ENCODE measurements at places on chromosomes 3 and 15.

DNA sequence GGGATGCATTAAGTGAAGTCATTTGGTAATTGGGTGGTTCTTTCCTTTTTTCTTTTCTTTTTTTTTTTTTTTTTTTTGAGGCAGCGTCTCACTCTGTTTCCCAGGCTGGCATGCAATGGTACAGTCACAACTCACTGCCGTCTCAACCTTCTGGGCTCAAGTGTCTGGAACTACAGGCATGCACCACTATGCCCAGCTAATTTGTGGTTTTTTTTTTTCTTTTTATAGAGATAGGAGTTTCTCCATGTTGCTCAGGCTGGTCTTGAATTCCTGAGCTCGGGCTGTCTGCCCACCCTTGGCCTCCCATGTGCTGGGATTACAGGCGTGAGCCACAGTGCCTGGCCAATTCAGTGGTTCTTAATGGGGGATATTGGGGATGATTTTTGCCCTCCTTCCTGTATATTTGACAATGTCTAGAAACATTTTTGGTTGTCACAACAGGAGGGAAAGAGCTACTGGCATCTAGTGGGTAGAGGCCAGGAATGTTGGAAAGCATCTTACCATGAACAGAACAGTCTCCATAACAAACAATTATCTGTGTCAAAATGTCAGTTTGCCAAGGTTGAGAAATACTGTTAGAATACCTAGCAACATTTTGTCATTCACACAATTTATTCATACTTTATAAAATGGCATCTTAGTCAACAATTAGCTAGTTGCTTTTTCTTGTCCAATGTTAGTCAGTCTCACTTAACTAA, 79.4 kb upstream of the CNTN3 start:
- DNase-seq, result no peak

DNA sequence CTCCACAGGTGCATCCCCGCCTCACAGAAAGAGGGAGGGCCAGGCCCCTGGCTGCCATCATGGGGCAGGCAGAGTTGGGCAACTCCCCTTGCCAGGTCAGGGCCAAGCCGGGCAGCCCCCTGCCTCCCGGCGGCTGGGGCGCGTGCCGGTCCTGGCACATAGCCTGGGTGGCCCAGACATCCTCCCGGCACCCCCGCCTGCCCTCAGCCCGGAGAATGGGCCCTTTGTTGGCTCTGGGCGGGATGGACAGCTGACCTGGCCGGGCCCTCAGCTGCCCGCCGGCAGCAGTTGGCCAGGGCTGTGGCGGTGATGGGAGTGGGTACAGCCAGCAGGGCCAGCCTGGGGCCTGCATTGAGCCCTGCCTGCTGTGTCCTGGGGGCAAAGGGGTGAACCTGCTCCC, 16.5 kb downstream of the PLXNA1 start:
- no peak for DNase-seq

DNA sequence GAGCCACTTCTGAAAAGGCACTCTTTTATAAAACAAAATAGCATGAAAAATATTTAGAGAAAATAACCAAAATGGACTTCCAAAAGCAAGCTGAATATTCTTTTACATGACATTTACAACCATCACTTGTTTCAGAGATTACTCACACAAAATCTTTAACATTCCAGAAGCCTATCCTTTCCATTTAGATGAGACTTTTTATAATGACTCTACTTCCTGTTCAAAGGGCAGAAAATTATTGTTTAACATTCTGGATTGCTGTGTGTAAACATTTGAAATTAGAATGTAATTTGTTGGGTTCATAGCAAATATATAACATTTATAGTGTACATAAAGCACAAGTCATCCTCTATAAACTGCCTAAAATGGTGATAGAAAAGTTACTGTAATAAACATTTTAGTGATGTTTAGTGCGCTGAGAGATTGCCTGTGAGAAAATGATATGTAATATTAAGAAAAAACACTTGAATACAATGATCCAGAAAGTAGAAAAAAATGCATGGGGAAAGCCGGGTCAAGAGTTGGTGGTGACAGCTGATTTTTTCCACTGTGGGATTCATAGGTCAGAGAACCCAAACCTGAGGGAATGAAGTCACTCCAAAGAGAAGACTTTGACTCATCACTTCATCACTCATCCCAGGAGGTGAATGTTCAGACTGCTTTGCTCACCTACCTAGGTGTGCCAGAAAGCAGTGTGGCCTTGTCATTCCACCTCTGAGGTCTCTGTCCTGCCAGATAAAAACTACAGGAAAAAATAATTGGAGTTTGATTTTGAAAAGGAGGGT, 305.8 kb downstream of the ARPP21 start:
- DNase-seq, result peak; percentile 39

GRCh38 chr3:161939918-161940620, 443.5 kb downstream of the OTOL1 start:
- no peak for DNase-seq

DNA sequence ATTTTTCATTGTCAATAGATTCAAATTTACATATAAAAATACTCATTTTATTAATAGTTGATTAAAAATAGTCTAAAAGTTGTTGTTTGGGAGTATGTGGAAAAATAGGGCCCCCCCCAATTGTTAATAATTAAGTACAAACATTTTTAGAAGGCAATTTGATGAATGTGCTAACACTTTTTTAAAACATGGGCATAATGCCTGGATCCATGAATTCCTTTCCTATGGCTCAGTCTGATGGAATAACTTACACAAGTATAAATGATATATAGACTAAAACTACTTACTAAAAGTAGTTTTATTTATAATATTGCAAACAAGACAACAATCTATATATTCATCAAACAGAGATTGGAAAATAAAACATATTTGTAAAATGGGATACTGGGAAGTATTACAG, 247.2 kb upstream of the LRRN1 start:
- DNase-seq, result no peak

GRCh38 chr15:39239562-39239961, 341.3 kb upstream of the THBS1 start:
- DNase-seq, result no peak

- DNase-seq, result no peak
These were observed 74.1 kb downstream of the SCN5A start for GRCh38 chr3:38575279-38575843.

- DNase-seq, result no peak
These were observed 12.6 kb downstream of the CEP152 start for GRCh38 chr15:48798319-48798718.

GRCh38 chr3:15120986-15121385, 22.0 kb upstream of the RBSN start:
- DNase-seq, result no peak

DNA sequence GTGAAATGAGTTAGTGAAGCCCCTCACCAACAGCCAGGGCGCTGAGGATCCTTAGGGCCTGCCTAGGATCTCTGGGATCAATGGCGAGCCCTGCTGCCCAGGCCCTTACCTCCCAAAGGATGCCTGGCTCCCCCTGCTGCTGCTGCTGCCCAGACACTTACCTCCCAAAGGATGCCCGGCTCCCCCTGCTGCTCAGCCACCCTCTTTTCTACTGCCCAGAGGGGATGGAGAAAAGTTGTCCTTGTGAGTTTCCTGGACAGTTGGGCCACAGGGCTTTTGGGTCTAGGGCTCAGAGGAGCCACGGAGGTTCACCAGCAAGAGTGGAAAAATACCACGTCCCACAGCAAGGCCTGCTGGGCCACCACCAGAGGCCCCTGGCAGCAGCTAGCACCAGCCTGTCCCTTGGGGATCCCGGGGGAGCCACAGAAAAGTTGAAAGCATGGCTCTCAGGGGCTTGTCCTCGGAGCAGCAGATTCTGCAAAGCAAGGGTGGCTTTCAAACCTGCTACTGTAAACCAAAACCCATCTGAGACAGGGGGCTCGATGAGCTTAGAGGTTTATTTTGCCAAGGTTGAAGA, 59.4 kb downstream of the SLC6A6 start:
- DNase-seq, result peak; percentile 54

DNA sequence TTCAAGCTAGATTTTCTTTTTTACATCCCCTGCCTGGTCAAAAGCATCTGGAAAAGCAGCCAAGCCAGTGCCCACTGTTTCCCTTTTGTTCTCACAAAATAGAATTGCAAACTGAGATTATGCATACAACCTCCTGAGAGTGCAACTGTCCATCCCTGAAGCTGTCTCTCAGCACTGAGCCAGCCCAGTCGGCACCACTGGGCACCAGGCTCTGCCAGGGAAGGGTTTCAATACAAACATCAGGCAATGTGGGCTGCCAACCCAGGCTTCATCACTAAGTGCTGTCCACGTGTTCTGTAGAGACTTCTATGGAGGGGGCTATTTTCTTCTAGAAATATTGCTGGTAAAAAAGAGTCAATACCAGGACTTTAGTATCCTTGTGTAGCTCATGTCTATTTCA, 356.3 kb upstream of the TBL1XR1 start:
- DNase-seq, result no peak

- no peak for DNase-seq
These were observed 166.9 kb downstream of the SUCNR1 start for GRCh38 chr3:152040319-152040718.

DNA sequence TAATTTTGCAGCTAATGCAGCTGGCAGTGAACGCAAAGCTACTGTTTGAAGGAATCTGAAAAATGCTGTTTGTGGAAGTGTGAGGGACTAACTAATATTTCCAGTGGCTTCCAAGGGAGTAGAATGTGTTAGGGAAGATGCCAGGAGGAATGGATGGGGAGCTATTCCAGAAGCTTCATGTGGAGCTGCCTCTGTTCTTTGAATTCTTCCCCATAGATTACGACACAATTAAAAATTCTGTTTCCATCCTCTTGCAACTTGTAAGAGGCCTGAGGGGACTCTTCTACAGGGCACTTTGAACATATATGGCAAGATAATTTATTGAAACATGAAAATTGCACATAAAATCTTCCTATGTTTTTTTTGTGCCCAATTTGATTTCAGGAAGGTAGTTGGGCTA, 74.3 kb upstream of the CTXND1 start:
- no peak for DNase-seq

- DNase-seq, result no peak
These were observed 55.0 kb upstream of the ZNF280D start for GRCh38 chr15:56788359-56788758.

DNA sequence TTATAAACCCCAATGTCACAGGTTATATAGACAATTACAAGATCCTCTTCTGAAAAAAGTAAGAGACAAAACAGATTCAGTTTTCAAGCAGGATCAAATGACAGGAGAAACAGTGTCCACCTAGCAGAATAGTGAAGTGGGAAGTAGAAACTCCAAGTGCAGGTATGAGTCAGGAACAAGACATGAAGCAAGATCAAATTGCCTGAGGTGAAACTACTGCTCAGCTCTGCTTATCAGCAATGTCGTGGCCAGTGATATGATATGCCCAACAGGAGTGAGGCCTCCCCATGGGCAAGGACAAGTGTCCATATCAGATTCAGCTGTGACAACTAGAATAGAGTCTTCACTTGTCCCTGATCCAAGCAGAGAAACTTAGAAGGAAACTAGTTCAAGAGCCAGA, 100.0 kb downstream of the ZMAT3 start:
- no peak for DNase-seq

DNA sequence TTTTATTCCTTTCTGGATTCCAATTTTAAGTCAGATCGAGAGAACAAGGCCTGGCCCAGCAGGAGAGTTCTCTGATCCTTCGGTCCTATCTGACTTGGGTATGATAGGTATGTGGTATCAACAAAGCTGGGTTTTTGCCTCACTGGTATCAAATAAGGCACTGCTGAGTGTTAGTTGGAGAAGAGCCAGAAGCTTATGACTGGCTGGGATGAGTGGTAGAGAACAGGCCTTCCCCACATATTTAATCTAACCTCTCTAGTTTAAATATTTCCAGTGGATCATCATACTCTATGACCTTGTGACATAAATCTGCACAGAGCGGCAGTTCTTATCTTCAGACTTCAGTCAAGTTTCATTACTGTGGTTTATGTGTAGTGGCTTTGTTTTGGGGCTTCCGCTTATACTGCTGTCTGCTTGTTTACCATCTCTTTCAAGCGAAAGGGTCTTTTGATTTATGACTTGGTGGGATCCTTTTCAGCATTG, 164.5 kb downstream of the PTPRG start:
- DNase-seq, result no peak

DNA sequence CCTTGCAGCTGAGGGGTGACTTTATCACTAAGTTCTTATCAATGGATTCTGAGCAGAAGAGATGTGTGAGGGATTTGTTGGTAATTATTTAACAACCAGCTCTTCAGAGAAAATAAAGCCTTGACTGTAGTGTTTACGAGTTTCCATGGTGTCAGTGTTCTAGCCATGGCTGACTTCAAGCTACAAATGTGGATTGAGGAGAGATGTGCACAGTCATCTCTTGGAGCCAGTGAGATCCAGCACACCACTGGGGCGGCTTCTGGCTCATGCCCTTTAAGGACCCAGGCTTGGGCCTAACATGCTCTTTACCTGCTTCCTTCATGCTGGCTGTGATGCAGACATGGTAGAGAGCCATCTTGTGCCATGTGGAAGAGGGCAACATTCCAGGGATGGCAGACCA, 145.6 kb upstream of the MRPS22 start:
- DNase-seq, result no peak

DNA sequence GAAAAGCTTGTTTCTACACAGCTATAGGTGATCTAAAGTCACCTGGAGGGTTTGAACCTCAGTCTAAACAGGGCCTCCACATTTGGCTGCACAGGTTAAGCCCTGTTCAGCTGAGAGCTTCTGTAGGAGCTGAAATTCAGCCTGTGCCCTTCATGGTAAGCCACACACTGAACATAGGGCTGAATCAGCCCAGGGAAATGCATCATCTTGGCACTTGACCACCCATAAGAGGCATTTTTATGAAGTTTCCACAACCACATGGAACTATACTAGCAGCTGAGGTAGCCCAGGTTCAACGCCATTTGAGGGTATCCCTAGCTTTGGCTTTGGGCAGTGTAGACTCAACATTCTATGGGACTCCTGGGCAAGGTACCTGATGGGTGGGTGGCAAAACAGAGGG, 126.8 kb downstream of the FAM174B start:
- no peak for DNase-seq

- no peak for DNase-seq
These were observed 177.7 kb downstream of the VGLL4 start for GRCh38 chr3:11465744-11466616.

GRCh38 chr3:46203681-46204080, 4.4 kb downstream of the CCR1 start:
- DNase-seq, result no peak

GRCh38 chr3:107496855-107497254, 25.9 kb upstream of the BBX start:
- DNase-seq, result no peak

DNA sequence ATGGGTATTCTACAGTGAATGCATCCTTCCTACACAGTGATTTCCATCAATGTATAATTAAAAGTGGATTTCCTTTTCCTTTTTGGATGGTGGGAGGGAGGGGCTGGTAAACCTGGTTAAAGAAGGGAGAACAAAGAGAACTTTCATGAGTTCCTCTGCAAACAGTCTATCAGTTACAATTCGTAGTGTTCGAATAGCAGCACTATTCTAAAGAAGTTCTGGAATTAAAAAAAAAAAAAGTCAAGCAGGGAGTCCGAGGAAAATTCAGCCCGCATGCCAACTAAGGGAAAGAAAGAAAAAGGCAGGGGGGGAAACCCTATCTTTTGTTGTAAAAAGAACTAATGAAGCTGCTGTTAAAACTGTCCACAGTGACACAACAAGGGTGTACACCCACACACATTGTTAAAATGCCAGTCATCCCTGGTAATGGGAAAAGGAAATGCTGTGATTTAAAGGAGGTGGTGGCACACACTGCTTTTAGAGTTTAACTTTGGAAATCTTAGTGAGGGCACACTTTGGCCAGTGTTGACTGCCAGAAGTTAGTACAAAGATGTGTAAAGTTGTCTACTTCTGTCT, 521.2 kb downstream of the ZIC1 start:
- DNase-seq, result peak; percentile 23
